ENCODE measurements at places on chromosomes 4 and X.

DNA sequence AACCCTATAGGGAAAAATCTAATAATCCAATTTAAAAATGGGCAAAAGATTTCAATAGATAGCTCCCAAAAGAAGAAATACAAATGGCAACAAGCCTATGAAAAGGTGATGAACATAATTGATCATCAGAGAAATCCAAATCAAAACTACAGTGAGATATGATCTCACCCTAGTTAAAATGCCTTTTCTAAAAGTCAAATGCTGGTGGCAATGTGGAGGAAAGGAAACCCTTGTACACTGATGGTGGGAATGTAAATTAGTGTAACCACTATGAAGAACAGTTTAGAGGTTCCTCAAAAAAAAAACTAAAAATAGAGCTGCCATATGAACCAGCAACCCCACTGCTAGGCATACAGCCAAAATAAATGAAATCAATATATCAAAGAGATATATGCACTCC is 44.5 kb downstream of the STPG2 start:
- DNase-seq: no peak

- no peak for DNase-seq
Observed at GRCh38 chrX:20144491-20144890, 2.9 kb upstream of the EIF1AX start.

- no peak for DNase-seq
Observed at GRCh38 chr4:165686756-165687155, 186.3 kb upstream of the TLL1 start.

GRCh38 chr4:36722986-36723385 is 441.6 kb downstream of the DTHD1 start:
- no peak for DNase-seq

- DNase-seq: no peak
Observed at GRCh38 chrX:22634083-22634482, 361.4 kb downstream of the CBLL2 start.

- DNase-seq: no peak
Observed at GRCh38 chrX:41857670-41858069, 65.7 kb downstream of the CASK start.

DNA sequence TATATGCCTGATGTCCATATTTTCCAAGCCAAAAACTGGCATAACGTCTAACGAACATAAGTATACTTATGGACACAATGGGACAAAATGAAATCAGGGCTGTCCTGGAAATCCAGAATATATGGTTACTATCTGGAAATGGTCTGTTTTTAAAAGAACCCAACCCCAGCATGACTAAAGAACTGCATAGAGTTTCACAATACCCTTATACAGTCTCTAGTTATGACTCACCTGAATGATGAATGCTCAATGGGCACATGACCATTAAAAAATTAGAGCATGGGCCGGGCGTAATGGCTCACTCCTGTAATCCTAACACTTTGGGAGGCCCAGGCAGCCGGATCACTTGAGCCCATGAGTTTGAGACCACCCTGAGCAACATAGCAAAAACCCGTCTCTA is 31.8 kb downstream of the AMMECR1 start:
- DNase-seq: no peak

All from stimulated activated CD4-positive, alpha-beta T cell treated with anti-CD3 and anti-CD28 coated beads, Interleukin-1b, Interleukin-23, amount 100 ng/mL, for 1 hour (primary cell).